Putamen (tissue), 1 donor: ENCODE measurements at places on chromosomes 16 and 17.

DNA sequence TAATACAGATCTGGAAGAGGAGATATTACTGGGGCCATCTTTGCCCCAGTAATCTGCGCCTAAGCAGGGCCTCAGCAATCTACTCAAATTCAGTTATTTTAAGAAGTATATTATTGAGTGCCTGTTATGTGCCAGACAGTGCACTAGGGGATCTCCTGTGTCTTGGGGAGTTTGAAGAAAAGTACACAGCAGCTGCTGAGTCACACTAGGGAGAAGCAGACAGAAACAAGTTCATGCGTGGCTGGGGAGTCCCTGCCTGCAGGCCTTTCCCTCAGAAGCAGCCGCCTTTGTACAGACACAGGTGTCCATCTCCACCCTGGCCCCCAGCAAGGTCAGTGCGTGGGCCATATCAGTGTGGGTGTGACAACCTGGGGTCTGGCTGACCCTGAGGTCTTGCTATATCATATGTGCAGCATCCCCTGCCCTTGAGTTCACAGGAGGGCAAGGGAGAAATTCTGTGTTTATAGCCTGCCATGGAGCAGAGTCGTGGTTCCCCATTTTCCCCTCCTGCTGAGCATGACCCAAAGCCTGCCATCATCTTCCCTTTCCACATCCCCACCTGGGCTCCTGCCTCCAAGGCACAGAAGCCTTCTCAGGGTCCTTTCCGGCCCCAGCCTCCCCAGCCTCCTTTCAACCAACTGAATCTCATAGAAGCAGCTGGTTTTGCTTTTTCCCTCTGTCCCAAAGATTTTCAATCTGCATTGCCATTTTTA, 229.9 kb upstream of the SDK2 start:
- DNase-seq, result no peak

DNA sequence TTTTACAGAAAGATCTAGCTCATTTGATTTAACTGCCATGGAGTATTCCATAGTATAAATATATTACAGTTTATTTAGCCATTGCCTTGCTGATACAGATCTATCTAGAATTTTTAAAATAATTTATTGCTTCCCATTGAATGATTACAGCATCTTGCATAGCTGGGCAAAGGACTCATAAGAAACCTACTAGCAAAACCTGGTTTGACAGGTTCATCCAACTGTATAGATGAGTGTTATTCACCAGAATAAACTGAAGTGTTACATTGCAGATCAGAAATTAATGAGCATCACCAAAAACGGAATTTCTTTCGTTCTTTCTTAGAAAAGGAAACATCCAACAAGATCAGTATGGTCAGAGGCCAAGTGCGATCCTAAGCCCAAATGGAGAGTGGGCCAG, 202.2 kb upstream of the CACNG5 start:
- no peak for DNase-seq

DNA sequence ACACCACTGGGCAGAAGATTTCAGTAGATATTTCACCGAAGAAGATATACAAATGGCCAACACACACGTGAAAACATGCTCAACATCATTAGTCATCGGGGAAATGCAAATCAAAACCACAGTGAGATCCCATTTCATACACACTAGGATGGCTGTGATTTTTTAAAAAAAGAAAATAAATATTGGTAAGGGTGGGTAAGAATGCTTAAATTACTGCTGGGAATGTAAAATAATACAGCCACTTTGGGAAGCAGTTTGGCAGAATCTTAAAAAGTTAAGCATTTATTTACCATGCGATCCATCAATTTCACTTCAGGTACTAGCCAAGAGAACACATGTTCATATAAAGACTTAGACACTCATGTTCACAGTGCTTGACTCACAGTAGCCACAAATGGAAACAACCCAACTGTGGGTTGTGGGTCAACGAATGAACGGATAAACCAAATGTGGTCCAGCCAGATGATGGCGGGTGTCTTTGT, 6.5 kb upstream of the C16orf74 start:
- DNase-seq, result no peak

- DNase-seq, result no peak
Measured at GRCh38 chr17:40110026-40110845, 9.8 kb upstream of the NR1D1 start.

- no peak for DNase-seq
Measured at GRCh38 chr17:31061678-31062077, 33.1 kb upstream of the NF1 start.
